Renal cortical epithelial cell (primary cell): ENCODE measurements at places on chromosomes 6 and 20. TPM values are rescaled to one million over a fixed set of nuclear protein-coding genes. Genes with fewer than 3 reads are reported as not detected.

Gene MEP1A
- total RNA-seq: not detected in 2 replicates

Gene PRIM2
- 13.9 and 29.3 TPM in 2 replicates for total RNA-seq

Gene CCN5
- total RNA-seq: 0.10 TPM in 1 of 2 replicates, not detected in the other

Gene NFKBIL1
- 17.6 and 30.0 TPM in 2 replicates for total RNA-seq

Gene SLC17A2
- 0.30 TPM in 1 of 2 replicates, not detected in the other for total RNA-seq

Gene GMPR
- 3.6 and 9.5 TPM in 2 replicates for total RNA-seq

Gene RAMACL
- total RNA-seq: 0.35 and 0.75 TPM in 2 replicates

Gene LAMA4
- 8.2 and 54.0 TPM in 2 replicates for total RNA-seq

Gene SNRNP48
- 12.7 and 14.1 TPM in 2 replicates for total RNA-seq

Gene RAET1L
- total RNA-seq: 0.99 and 3.1 TPM in 2 replicates

Gene MCCD1
- 0.15 TPM in 1 of 2 replicates, not detected in the other for total RNA-seq

Gene PHACTR3
- 0.52 and 1.6 TPM in 2 replicates for total RNA-seq

Gene DLK2
- 1.3 TPM in 1 of 2 replicates, not detected in the other for total RNA-seq

Gene FOXP4
- total RNA-seq: 1.9 and 8.0 TPM in 2 replicates

Gene NDRG3
- total RNA-seq: 28.3 and 34.5 TPM in 2 replicates

Gene OPN5
- under 0.01 TPM in 1 of 2 replicates, not detected in the other for total RNA-seq

Gene PHACTR1
- total RNA-seq: 1.9 and 3.9 TPM in 2 replicates

Gene TMEM14B
- 85.8 and 191 TPM in 2 replicates for total RNA-seq

Gene NR2E1
- not detected in 2 replicates for total RNA-seq

Gene SLC35D3
- not detected in 2 replicates for total RNA-seq

Gene MYH7B
- 0.05 TPM in 1 of 2 replicates, not detected in the other for total RNA-seq

Gene DACT2
- total RNA-seq: 0.17 and 0.89 TPM in 2 replicates

Gene TUBB2A
- 75.8 and 193 TPM in 2 replicates for total RNA-seq

Gene HSPA1A
- 178 and 296 TPM in 2 replicates for total RNA-seq

Gene ENPP3
- total RNA-seq: 0.65 TPM in 1 of 2 replicates, not detected in the other

Gene ZNF391
- total RNA-seq: 0.69 and 6.6 TPM in 2 replicates

Gene ADGRG6
- 26.1 and 46.0 TPM in 2 replicates for total RNA-seq

Gene MYBL2
- 0.80 and 14.2 TPM in 2 replicates for total RNA-seq

Gene RAB23
- 19.6 and 24.5 TPM in 2 replicates for total RNA-seq

Gene ECI2
- total RNA-seq: 94.5 and 126 TPM in 2 replicates

Gene DDO
- total RNA-seq: 4.8 and 7.3 TPM in 2 replicates

Gene CASS4
- 0.20 TPM in 1 of 2 replicates, not detected in the other for total RNA-seq

Gene NOX3
- total RNA-seq: not detected in 2 replicates
